ENCODE measurements at places on chromosomes 2 and 18.

GRCh38 chr2:28895189-28895893 lies 874 bp downstream of the WDR43 start:
- no peak for DNase-seq

DNA sequence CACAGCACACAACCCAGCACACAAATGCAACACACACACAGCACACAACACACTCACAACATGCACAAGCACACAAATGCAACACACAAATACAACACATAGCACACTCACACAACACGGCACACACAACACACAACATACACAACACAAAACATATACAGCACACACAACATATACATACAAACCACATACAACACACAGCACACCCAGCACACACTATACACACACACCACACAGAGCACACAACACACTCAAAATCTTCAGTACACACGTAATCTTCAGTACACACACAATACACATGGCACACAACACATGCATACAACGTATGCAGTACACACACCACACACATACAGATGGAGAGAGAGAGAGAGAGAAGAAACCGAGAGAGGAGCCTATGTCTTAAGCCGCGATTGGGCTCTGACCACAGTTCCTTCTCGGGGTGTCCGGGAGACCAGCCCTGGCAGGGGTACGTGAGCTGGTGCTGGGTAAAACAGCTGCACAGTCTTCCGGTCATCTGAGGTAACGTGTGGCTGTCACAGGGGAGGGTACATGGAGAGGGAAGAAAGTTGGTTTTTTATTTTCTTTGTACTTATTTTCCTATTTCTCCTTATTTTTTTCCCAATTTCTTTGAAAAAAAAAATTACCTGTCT lies 25.1 kb downstream of the POU3F3 start:
- no peak for DNase-seq

DNA sequence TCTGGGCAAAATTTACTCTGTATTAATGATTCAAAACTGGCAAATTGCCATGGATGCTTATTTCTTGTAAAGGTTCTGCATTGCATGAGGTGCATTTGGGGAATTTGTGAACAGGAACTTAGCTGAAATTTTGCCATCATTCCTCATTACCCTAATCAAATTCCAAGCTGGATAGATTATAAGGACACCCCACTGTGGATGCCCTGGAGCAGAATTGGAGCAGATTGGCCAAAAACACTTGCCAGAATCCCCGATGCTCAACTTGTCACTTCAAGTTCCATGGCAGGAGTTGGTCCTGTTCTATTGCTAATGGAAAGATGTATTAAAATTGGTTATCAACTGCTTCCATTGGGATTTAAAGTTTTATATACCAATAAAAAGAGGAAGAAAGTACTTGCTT lies 237.9 kb downstream of the CCDC102B start:
- DNase-seq = no peak

GRCh38 chr18:26429535-26430226 lies 118.7 kb downstream of the KCTD1 start:
- DNase-seq = peak; percentile 49

GRCh38 chr2:217420854-217421253 lies 561.0 kb upstream of the TNP1 start:
- no peak for DNase-seq

DNA sequence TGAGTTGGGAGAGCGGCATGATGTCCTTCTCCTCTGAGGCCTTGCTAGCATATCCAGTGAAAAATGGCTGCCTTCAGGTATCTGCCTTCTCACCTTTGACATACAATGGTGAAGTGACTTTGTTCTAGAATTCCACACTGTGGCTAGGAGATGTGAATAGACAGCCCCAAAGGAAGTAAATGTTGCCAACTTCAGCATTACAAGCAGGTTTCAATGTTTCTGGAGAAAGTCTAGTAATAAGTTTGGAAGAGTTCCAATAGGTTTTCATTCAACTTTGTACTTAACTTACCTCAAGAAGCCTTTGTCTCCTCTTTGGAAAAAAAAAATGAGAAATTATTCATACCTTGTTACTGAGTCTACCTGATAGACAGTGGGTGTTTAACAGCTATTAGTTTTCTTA lies 421.3 kb upstream of the MMADHC start:
- DNase-seq = no peak

- no peak for DNase-seq
Observed at GRCh38 chr2:8412586-8412985, 269.3 kb upstream of the ID2 start.

DNA sequence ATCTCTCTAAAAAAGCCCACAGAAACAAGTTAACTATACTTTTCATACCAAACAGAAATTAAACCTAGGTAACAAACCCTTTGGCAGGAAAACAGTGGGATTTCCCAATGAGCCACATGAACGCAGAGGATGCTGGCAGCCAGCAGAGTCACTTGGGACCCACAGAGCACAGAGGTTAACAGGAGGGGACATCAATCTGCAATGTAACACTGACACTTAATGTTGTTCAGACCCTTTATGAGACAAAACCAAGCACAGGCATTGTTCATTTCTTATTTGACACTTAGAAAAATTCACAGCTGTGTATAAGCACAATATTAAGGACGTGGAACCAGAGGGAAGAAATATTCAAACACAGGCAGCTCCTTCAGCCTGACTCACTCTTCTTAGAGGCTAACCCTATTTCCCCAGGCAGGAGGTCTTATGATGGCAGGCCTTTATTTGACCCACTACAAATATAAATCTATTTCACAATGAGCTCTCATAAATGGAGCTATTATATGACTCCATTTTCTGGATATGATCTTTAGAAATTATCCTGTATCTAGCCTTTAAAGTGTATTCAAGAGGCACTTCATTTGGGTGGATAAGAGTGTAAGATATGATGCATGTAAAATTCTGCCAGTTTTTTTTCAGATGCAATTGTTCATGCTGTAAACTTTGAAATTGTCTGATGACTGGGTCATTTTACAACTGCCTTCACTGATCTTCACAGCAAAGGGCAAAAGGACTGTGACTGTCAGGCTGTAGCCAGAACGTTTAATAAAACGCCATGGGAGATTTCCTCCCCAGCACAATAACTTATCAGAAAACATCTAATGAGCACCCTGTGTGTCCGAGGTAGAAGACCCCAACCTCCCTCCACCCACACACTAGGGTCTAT lies 132.8 kb upstream of the SATB2 start:
- no peak for DNase-seq

DNA sequence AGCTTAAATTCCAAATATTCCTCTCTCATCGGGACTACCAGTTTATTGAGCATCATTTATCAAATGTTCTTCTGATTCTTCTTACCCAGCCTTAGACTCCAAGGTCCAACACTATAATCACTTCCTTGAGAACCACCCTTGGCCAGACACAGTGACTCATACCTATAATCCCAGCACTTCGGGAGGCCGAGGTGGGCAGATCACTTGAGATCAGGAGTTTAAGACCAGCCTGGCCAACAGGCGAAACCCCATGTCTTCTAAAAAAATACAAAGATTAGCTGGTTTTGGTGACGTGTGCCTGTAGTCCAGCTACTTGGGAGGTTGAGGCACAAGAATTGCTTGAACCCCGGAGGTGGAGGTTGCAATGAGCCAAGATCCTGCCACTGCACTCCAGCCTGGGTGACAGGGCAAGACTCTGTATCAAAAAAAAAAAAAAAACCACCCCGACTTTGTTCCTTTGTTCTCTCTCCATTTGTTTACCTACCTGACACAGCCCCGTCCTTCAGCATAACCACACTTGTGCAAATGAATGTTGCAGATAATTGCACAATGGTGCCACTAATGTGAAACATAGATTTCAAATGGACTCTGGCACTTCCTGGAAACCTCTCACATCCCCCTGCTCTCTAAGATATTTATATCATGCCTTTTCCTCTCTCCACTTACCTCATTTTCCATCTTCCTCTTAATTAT lies 38.9 kb upstream of the LPIN2 start:
- DNase-seq = no peak

GRCh38 chr2:171966688-171967087 lies 33.1 kb upstream of the METAP1D start:
- no peak for DNase-seq

All from AG04449 (cell line).